Stimulated activated CD4-positive, alpha-beta T cell treated with anti-CD3 and anti-CD28 coated beads, TNF-alpha, amount 100 ng/mL, for 1 hour (primary cell): ENCODE measurements at places on chromosomes 11 and 22.

DNA sequence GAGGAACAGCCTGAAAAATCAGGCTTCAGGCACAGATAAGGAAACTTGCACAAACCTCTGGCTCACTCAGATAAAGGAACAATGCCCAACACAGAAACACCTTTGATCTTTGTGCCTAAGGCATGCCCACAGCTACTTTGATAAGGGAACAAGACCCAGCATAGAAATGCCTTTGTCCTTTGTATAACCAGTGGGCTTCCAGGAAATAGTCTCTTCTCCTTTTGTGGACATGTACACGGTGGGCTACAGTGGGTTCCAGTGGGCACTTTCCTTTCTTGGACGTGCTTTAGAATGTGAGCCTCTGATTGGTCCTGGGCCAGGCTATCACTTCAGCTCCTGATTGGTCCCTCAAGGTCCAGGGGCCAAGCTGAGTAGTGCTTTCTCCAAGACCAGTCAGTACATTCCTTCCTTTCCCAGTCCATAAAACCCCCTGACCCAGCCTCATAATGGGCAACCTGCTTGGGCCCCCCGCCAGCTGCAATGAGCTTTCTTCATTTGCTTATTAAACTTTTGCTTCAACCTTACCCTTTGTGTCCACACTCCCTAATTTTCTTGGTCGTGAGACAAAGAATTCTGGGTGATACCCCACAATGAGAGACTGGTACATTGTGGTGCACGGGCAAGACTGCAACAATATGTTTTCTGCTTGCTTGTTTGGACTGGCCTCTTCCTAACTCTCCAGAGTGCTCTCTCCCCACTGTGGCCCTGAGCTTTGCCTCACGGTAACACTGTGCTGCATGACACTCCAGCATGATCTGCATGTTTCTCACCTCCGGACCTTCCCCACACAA, 1.7 kb upstream of the CABIN1 start:
- no peak for DNase-seq

DNA sequence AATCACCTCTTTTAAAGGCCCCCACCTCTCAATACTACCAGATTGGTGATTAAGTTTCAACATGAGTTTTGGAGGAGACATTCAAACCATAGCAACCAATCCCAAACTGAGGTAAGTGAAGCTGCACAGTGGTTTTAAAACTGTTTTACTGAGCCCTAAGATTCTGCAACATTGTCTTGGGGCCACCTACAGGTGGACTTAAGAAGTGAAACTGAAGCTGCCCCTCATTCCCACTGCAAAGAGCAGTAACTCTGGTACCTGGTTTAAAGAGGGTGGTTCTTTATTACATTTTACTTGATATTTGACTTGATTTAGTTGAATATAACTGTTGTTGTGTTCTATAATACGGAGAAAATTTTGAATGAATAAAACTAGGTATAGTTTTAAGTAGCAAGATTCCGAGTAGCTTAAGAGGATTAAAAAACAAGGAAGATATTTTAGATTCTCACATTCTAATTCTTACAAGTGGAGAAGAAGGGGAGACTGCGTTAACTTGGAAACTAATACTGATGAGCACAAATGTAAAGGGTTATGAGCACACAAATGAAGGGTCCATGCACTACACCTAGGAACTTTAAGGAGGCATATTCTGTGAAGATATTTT, 26.7 kb downstream of the SYT9 start:
- no peak for DNase-seq

GRCh38 chr11:119809346-119809745, 80.3 kb upstream of the NECTIN1 start:
- DNase-seq: no peak

DNA sequence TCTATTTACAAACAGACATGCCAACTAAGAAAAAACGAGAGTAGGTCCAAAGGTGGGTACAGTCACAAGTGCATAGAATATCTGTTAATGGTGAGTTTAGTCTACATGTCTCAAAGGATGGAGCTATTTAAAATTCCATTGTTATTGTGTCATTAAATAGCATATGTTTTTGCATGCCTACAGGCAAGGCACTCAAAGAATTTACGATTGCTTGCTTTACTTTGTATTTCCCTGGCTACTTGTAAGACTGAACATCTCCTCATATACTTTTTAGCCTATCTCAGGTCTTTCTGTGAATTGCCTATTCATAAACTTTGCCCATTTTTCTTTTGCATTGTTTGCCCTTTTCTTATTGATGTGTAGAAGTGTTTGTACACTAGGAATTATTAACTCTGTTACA, 39.7 kb downstream of the DEUP1 start:
- DNase-seq: no peak

GRCh38 chr11:110199184-110199981, 97.0 kb downstream of the RDX start:
- no peak for DNase-seq

- no peak for DNase-seq
Observed at GRCh38 chr11:28243061-28243460, 134.9 kb downstream of the METTL15 start.

DNA sequence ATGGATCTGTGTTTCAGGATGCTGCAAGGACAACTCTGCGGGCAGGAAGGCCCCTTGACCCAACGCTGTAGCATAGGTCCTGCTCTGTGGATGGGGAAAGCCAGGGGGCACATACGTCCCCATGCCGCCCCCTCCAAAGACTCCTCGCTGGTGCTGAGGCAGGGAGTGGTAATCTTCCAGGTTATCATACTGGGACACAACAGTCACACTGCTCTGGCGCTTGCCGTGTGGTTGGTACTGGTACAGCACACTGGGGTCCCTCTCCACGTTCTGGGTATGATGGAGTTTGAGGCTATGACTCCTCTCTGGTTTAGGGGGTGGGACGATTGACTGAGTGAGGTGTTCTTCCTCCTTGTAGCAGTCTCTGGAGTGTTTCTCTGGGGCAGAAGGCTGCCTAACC, 26.2 kb upstream of the TP53AIP1 start:
- no peak for DNase-seq

- DNase-seq: no peak
Observed at GRCh38 chr11:2708757-2709281, 9.0 kb upstream of the KCNQ1OT1 start.

GRCh38 chr22:44578516-44579230, 80.6 kb upstream of the RTL6 start:
- DNase-seq: no peak

DNA sequence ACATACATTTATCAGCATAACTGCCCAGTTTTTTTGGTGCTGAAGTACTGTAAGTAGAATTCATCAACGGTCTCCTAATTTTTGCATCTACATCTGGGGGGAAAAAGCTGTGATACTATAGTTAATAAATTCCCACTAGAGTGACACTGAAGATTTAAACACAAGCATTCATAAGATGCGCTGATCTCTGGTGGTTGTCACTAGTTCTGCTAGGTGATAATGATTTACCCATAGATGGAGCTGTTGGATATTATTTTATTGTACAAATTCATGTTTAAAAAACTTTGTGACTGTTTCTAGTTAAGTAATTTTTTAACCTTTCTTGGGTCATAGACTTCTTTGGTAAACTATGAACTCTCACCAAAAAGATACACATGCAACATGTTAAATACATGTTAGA, 106.6 kb downstream of the EMSY start:
- no peak for DNase-seq
